ENCODE measurements at places on chromosomes 13 and 19. TPM values are rescaled to one million over a fixed set of nuclear protein-coding genes. Genes with fewer than 3 reads are reported as not detected.

- DNase-seq: no peak
These were observed 103.5 kb downstream of the FOXO1 start for GRCh38 chr13:40562975-40563349.

DNA sequence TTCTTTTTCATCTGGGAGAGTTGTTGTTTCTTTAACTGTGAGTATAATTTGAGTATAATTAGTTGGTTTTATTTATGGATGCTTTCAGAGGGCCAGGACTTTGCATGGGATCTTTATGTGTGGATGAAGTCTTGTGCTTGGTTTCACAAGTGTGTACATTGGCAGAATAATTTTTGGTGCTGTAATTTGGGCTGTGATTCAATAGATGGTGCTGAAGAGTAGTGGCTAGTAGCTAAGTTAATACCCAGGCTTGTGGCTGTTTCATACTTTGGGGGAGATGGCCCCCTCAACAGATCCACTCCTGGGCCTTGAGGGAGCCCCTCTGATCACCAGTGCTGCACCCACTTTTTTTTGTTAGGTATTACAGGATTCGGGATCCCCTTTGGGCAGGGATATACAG is 1142.4 kb downstream of the SLITRK1 start:
- no peak for DNase-seq

- no peak for DNase-seq
These were observed 3.9 kb downstream of the ZNF266 start for GRCh38 chr19:9431475-9431874.

- DNase-seq: no peak
These were observed 11.6 kb downstream of the ZNF57 start for GRCh38 chr19:2912306-2912705.

DNA sequence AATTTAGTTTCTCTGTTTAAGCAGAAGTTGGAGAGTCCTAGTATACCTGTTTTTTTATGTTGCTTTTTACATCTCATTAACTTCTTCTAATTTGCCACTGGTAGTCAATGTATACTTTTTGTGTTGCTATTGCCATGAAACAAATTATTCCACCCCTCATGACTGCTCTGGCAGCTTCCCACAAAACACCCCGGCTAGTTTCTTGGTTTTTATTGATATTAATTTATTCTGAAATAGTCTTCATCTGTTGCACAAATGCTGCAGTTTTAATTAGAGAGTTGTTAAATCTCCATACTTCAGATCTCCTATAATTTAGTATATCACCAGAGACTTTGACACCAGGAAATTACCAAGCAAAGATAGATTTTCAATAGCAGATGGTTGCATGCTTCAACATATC is 1159.3 kb upstream of the PRR20A start:
- DNase-seq: no peak

DNA sequence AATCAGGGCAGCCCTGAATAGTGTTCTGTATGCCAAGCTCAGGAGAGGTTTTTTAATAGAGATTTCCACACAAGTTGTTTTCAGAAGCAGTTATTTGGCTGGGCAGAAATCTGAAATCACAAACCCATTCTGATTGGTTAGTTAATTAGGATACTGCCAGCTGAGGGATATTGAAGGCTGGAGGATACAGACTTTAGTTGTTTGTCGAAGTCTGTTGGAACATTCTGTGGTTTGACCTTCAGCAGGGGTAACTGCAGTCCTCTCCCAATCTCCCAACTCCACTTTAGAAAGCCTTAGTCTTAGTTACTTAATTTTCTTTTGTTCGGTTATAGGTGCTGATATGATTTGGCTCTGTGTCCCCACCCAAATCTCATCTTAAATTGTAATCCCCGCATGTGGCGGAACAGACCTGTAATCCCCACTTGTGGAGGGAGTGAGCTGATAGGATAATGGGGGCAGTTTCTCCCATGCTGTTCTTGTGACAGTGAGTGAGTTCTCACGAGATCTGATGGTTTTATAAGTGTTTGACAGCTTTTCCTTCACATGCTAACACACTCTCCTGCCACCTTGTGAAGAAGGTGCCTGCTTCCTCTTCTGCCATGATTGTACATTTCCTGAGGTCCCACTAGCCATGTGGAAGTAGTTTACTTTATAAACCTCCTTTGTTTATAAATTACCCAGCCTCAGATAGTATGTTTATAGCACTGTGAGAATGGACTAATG is 169.2 kb downstream of the GPC5 start:
- no peak for DNase-seq

GRCh38 chr13:72864142-72865011 is 82.4 kb downstream of the PIBF1 start:
- DNase-seq: no peak

GRCh38 chr19:6710273-6711077 is 10.0 kb downstream of the C3 start:
- DNase-seq: no peak

Gene SHANK1
- total RNA-seq: 18.3 TPM

Gene MIA
- not detected for total RNA-seq

Gene RFPL4AL1
- not detected for total RNA-seq

Gene LRRC8E
- not detected for total RNA-seq

Gene PRR19
- total RNA-seq: 2.0 TPM

Gene LRRC25
- 0.41 TPM for total RNA-seq

Measured in frontal cortex (tissue), 4 donors.